ENCODE measurements at places on chromosomes 2 and 18. TPM values are rescaled to one million over a fixed set of nuclear protein-coding genes. Genes with fewer than 3 reads are reported as not detected.

Gene TWSG1
- total RNA-seq = 151 TPM

DNA sequence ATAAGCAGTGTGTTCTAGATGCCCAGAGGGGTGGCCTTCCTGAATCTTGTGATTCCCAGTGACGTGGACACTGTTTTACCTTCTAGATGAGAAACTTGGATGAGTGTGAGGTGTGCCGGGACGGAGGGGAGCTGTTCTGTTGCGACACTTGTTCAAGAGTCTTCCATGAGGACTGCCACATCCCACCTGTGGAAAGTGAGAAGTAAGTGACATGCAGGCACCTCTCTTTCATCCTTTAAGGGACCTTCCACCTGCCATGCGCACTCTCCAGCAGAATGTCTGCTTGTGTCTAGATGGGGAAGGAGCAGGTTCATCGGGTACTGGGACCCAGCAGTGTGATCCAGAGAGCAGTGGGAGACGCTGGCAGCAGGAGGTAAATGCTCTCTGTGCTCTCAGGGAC, 16.0 kb upstream of the SP100 start:
- no peak for DNase-seq

- no peak for DNase-seq
These were observed 190.7 kb upstream of the CXCR4 start for GRCh38 chr2:136308611-136309010.

DNA sequence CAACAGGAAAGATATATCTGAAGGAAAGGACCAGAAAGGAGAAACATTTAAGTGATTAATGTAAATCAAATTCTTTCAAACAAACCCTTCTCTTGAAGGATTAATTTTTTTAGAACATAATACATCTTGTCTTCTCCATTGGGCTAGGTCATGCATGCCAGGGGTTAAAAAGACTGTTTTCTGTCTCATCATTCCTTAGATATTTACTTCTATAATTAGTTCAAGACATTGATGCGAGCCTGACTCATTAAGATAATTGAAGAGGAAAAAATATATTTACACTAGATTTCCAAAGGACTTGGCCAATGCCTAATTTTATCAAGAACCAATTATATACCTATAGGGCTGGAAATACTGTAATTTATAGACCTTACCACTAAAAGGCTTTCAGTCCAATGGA, 166.6 kb upstream of the SETBP1 start:
- DNase-seq = no peak

- no peak for DNase-seq
These were observed 8.8 kb upstream of the POMC start for GRCh38 chr2:25177211-25177611.

Gene TNS1
- total RNA-seq = 45.2 TPM

GRCh38 chr18:3111523-3112240, 98.7 kb upstream of the LPIN2 start:
- DNase-seq = no peak

Gene KCNF1
- total RNA-seq = 0.56 TPM

- DNase-seq = no peak
These were observed 107.4 kb downstream of the FTCDNL1 start for GRCh38 chr2:199743415-199744120.

- DNase-seq = peak; percentile 29
These were observed 140.9 kb downstream of the DYM start for GRCh38 chr18:49319590-49319989.

Gene MYOM1
- total RNA-seq = under 0.01 TPM

GRCh38 chr18:55265984-55266383, 306.7 kb upstream of the CCDC68 start:
- DNase-seq = peak; percentile 27

DNA sequence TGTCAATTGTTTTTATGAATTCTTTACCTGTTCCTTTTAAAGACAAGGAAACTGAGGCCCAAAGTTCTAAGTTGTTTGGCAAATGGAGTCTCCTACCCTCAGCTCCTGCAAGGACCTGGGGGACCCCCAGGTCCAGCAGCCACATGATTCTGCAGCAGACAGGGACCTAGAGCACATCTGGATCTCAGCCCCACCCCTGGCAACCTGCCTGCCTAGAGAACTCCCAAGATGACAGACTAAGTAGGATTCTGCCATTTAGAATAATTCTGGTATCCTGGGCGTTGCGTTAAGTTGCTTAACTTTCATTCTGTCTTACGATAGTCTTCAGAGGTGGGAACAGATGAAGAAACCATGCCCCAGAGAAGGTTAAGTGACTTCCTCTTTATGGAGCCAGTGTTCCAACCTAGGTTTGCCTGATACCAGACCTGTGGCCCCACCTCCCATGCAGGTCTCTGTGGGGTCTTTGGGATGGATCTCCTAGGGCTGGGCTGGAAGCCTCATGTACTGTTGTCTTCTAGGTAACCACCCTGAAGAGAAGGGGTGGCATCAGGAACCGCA, 5.6 kb upstream of the CENPA start:
- no peak for DNase-seq

Gene C1QL2
- not detected for total RNA-seq

DNA sequence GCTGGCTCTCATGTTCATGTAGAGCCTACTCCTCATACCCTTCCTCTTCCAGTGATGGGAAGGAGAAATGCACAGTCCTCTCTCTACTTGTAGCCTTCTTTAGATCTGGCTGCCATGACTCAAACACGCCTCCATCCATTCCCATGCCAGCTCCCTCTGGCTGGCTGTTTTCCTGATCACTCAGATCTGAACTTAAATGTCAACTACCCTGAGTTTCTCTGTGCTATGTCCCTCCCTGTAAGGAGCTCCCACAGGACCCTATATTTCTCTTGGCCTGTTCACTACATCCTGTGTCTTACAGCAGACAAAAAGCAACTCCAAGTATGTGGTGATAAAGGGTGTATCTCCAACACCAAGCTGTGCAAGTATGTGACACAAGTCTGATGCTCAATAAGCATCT, 152.4 kb downstream of the TCF4 start:
- DNase-seq = no peak

DNA sequence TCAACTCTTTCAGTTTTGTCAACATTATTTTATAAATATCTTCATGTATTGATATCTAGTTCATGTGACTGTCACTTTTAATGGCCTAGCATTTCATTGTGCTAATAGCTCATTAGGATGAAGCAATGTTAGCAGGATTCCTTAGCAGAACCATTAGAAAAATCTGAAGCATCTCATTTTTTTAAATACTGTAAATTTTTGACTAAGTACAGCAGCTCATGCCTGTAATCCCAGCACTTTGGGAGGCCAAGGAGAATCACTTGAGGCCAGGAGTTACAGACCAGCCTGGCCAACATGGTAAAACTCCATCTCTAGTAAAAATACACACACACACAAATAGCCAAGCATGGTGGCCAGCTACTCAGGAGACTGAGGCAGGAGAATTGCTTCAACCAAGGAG, 15.6 kb upstream of the ANTXR1 start:
- no peak for DNase-seq

GRCh38 chr2:143843686-143844085, 676.2 kb downstream of the ZEB2 start:
- no peak for DNase-seq

Gene DES
- 4.3 TPM for total RNA-seq

- DNase-seq = peak; percentile 71
These were observed 42.1 kb downstream of the TPGS2 start for GRCh38 chr18:36786686-36787085.

Gene UGT1A7
- not detected for total RNA-seq

DNA sequence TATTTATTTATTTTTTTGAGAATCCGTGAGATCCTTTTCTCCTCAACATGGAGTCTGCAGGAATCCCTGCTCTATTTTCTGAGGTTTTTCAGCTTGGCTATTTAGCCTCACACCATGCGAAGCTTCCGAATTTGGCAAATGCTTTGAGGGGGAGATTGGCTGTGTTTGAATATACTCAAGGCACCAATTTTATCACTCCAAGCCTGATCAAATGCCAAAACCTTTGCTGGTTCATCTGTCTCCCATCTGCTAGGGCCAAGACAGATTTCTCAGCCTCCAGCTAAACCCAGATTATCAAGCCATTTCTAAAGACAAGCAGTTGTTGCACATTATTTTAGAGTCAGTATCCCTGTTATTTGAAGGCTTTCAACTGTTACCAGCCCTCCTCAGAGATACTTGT, 295.7 kb downstream of the XIRP2 start:
- no peak for DNase-seq

Gene KLHL30
- under 0.01 TPM for total RNA-seq

Gene TRMT61B
- 11.1 TPM for total RNA-seq

GRCh38 chr18:44893966-44894365, 213.3 kb downstream of the SETBP1 start:
- no peak for DNase-seq

Gene RAMP1
- 19.2 TPM for total RNA-seq

DNA sequence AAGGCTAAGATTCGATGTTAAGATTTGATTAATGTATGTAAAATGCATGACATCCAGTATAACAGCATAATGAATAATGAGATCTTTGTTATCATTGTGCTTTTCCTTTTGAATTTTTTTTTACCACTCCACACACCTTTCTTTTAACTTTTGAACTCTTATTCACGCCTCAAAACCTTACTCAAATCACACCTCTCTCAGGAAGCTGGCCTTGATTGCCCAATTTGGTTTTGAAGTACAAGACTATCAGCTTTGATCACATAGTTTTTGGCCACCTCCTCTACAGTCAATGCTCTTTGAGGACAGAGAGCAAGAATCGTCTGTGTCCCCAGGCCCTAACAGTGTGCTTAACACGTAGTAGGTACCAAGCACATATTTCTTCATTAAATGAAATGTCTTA, 29.9 kb upstream of the SLC9A2 start:
- DNase-seq = no peak

DNA sequence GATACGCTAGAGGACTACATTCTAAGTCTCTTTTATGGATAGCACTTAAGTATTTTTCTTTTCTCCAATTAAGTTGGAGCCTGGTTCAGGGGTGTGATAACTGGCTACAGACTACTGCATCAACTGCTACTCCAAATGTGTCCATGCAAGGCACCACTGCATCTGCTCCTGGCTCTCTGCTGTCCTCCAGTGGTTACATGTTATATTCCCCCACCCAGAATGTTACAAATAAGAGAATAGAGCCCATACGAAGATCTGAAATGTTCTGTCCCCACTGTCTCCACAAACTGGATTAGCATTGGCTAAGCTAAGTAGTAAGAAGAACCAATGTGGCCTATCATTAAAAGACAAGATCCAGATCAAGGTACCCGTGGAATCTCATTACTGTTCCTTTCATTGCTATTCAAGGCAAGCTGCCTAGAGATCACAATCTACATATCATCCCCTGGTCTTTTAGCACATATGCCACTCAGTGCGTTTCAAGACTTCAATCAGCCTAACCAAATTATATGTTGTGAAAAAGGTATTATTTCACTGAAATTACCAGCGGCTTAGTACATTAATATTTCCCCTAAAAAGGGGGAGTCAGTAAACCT, 308.3 kb upstream of the SLC8A1 start:
- DNase-seq = peak; percentile 69

GRCh38 chr2:18559531-18560030, 872 bp downstream of the RDH14 start:
- peak; percentile 45 for DNase-seq

DNA sequence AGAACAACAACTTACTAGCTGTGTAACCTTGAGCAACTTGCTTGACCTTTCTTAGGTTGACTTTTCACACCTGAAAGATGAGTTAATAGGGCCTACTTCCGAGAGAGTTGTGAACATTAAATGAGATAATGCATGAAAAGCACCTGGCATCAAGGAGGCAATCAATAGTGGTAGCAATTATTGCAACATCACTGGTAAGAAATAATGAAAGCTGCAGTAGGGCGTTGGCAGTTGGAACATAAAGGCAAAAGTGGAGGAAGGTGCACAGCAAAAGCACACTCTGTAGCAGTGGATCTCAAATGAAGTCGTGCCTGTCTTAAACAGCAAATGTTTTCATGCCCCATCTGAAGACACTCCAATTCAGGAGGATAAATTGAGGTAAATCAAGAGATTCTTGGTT, 178.9 kb upstream of the VRK2 start:
- no peak for DNase-seq

GRCh38 chr2:30680121-30680520, 127.1 kb downstream of the CAPN13 start:
- DNase-seq = no peak

GRCh38 chr2:222294996-222295367, 3.8 kb downstream of the PAX3 start:
- no peak for DNase-seq

- DNase-seq = peak; percentile 93
These were observed 40.5 kb downstream of the SMAD4 start for GRCh38 chr18:51070545-51070944.

DNA sequence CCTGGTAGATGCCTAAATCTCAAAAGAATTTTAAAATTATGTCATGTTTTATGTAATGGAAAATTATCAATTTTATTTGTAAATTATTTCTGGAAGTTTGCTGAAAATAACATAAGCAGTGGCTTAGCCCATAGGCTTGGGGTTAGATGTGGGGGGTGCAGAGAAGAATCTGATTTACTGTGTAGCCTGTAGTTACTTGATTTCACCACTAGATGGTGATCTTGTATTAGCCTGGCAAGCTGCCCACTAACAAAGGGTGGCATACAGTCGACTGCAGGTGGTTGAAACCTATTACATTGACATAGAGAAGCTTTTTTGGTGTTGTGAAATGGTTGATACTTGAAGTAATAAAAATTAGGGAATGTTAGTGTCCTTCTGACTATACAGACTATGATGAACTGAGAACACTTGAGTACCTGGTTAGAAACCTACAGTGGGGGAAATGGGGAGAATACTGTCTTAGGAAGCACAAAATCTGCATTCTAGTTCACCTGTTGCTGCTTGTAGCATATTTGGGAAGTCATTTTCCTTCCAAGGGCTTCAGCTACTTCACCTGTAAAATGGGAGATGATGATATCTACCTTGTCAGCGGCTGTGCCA, 191.0 kb upstream of the LHCGR start:
- DNase-seq = peak; percentile 43

DNA sequence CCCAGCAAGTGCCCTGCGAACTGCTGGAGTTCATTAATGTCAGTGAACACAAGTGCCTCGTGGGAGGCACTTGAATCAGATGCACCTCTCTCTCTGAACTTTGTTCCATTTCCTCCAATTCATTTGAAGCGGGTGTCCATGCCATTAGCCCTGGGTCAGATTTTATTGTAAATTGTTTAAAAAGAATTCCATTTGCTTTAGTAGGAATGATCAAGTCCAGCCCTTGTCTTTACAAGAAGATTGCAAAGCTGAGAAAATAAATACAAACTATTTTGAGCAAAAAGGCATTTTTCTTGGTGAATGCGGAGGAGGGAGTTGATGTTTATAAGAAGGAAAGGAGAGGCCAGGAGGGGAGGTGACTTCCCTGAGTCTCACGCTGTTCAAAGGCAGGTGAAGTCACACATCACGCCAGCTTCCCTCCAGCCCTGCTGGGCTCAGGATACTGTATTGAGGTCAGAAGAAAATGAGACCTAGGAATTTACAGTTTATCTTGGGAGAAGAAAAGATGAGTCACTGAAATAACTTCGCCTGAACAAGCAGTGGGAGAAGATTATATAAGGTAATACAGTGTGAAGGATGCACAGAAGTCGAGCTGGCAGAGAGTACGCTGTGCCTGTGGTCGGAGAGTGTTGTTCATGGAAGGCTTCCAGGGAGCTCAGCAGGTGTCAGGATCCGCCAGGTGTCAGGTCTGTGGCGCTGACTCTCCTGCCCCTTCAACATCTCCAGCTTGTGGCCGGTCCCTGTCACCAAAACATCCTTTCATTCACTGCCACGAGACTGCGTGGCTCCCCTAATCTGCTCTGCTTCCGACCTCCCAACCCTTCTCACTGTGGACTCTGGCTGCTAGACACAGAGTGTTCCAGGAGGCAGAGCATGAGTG, 36.5 kb downstream of the EFR3B start:
- peak; percentile 91 for DNase-seq

Gene TNFRSF11A
- total RNA-seq = under 0.01 TPM

Gene ZCCHC2
- total RNA-seq = 3.6 TPM

All from IMR-90 (cell line).